Kasumi-1 (cell line): ENCODE measurements at places on chromosomes 2 and 18.
A peak's percentile ranks its signal among the peaks of the same experiment; 100 is the strongest.

DNA sequence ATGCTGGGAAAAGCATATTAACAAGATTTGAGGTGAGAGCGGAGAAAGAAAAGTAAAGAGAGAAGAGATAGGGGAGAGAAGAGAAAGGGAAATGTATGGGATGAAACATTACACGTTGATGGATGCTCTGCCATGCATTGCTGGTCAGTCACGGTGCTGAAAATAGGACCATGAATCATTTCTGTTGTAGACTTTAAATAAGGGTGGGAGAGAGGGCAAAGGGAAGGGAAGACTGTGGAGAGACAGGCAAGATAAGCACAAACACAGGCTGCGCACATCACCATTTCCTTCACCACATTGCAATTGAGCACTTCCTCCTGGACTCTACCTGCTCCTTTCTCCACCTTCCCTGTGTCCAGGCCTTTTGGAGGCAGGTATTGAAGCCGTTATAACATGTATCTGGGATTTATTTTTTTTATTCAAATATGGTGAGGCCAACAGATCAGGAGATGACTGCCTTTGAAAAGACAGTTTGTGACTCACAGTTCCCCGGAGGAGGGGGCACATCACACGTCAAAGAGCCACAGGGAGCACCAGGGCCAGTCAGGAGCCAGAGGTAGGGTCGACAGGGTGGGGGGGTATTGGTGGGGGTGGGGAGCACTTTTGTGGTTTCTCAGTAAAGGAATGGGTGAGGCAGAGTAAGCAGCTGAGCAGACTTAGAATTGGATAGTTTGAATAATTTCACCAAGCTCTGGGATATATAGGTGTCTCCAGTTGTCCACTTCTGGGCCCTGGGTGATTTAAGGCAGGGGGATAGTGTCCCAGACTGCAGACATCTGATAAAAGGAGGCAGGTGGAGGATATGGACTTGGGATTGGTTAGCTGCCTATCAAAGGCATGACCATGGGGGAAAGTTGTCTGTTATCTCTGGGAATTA is 372.8 kb upstream of the ST6GAL2 start:
- DNase-seq = no peak

DNA sequence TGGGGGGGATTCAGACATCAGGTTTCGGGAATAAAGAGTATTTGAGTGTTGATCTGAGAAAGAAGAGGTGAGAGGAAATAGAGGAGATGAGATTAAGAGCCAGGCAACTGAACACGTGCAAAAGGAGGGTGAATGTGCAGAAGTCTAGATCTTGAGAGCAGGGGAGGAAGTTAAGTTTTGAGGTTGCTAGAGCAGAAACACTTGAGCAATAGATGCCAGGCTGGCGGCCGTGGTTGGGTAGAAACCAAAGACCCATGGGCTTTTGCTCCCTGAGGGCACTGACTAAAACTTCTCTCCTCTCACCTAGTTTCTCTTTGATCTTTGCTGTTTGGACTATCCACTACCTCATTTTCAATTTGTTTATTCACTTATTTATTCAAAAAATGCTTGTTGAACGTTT is 116.0 kb downstream of the CDC42EP3 start:
- peak; percentile 90 for DNase-seq

- DNase-seq = no peak
These were observed 912.7 kb downstream of the CPS1 start for GRCh38 chr2:211468877-211469663.

DNA sequence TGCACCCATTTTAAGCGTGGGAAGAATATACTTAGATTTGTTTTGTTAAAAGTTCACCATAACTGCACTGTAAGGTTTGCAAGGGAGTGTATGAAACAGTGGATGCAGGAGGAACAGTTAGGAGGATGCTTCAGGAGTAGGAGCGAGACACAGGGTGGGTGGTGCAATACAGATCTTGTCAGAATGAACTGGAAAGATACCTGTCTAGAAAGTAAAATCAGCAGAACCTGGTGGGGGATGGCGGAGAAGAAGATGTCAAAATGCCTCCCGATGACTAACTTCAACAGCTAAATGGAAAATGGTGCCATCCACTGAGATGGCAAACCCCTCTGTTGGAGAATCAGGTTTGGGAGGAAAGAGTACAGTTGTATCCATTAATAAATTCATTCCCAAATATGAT is 18.2 kb downstream of the LANCL1 start:
- DNase-seq = no peak

GRCh38 chr2:204665771-204666170 is 120.5 kb downstream of the PARD3B start:
- no peak for DNase-seq

DNA sequence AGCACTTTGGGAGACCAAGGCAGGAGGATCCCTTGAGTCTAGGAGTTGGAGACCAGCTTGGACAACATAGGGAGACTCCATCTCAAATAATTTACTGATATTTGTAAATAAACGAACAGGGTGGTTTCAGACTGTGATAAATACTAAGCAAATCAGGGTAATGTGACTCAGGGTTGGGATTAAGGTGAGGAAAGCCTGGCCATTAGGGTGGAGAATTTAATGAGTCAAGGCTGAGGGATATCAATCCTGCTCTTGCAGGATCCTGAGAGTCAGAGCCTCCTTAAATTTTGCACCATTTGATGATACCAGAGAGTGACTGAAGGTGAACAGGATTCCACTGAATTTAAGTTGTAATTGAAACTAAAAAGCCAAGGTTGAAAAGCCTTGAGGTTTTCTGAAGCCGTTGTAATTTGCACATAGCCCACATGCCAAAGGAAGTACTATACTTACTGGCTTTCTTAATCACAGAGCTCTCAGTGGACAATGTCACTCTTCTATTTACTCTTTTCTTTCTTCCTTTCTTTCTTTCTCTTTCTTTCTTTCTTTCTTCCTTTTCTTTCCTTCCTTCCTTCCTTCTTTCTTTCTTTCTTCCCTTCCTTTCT is 28.6 kb upstream of the AP1S3 start:
- no peak for DNase-seq

- no peak for DNase-seq
These were observed 58.2 kb upstream of the ST6GAL2 start for GRCh38 chr2:106944215-106944614.

DNA sequence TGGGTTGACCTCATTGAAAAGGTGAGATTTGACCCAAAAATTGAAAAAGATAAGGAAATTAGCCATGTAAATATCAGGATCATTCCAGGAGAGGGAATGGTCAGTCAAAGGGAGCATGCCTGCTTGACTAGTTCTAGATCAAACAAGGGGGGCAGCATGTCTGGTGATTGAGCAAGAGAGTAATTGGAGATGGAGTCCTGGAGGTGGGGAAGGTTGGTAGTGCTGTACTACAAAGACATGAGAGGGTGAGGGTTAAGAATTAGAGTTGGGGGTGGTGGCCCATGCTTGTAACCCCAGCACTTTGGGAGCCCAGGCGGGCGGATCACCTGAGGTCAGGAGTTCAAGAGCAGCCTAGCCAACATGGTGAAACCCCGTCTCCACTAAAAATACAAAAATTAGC is 2.0 kb downstream of the MRPL30 start:
- no peak for DNase-seq

GRCh38 chr18:63368611-63369010 is 1.6 kb upstream of the KDSR start:
- no peak for DNase-seq

GRCh38 chr2:238097988-238098871 is 1.9 kb upstream of the ESPNL start:
- DNase-seq = no peak

GRCh38 chr2:143473216-143473615 is 344.0 kb downstream of the ARHGAP15 start:
- no peak for DNase-seq

GRCh38 chr2:10091182-10091888 is 11.1 kb upstream of the CYS1 start:
- DNase-seq = peak; percentile 54

DNA sequence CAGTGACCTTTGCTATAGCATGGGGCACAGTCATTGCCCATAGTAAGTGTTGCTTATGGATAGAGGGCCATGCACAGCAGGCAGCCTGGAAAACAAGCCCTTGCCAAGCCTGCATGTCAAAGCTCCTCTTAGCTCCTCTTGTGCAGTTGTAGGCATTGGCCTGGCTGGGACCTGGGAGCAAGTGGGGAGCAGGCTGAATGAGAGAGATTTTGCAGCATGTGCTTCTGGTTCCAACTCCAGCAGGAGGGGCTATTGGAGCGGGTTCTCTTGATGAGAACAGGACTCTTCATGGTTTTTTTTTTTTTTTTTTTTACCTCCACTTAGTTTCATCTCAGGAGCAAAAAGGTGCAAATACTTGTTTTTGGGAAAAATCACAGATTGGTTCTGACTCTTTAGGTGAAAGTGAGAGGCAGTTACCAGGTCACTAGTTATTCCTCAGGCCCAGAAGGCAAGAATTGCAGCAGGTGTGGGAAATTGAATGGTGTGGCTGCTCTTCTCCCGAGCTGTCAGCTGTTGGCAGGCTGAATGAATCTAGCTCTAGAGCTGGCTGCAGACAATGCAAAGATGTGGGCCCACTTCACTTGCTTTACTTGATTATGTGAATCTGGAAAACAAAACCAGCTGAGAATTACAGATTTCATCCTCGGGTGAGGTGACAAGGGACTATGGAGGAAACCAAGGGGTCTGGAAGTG is 95.9 kb downstream of the MAP4K4 start:
- no peak for DNase-seq

DNA sequence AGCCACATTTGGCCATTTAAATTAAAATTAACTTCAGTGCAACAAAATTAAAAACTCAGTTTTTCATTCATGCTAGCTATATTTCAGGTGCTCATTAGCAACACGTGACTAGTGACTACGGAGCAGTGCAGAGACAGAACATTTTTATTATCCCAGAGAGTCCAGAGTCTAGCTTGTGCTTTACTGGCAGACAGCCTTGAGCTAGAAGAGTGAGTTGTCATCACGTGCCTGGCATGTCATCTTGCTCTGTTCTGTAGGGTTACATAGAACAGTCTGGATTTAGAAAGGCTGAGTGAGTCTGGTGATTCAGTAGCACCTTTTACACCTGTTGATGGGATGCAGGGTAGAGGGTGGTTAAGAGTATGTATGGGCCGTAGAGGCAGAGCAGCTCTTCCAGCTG is 136.9 kb upstream of the IL1R2 start:
- no peak for DNase-seq

DNA sequence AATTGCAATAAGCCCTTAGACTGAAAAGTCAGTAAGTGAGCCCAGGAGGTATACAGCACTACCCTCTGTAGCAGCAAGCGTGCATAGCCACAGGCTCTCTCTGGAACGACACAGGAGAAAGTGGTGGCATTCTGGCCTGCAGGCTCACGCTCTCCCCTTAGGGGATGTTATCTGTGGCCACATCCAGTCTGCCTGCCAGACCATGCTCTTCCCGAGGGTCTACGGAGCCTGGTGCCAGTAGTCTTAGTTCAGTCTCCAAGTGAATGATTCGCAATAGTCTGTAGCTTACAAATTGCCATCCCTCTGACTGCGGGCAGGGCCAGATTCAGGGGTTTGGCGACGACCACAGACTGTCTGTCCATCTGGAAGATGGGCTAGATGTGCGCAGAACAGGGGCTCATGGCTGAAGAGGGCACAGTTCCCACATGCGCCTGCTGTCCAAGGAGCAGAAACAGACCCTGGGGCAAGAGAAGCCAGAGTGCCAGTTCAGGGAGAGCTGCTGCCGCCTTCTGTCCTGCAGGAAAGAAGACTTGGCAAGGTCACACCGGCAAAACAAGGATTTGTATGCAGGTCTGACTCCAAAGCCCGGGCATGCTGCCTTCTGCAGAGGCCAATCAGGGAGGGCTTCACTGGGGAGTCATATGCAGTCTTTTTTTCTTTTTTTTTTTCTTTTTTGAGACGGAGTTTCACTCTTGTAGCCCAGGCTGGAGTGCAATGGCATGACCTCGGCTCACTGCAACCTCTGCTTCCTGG is 3.5 kb upstream of the KLF11 start:
- DNase-seq = no peak

DNA sequence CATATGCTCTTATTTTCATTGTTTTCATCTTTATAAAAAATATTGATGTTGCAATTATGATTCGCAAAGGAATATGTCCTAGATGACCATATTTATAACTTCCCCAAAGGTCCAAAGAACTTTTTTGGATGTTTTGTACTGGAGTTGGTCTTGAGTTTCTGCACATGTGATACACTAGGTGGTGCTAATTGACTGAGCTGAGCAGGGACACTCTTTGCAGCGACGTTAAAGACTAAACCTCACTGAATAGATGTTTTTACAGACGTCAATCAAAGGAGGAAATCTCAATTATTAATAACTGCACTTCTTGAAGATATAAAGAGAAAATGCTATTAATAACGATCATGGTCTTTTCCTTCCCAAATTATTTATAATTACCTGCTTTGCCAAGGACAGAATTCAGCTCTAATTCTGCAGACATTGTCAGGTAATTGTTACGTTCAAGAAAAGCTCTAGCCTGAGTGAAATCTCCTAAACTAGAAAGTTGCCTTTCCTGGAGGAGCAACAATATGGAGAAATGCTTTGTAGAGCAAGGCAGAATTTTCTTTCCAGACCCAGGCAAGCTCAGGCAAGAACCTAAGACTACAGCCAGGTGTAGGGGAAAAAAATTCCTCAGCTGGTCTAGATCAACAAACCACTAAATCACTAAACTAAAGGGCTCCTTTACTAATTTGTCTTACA is 119.3 kb upstream of the RBBP8 start:
- peak; percentile 54 for DNase-seq

DNA sequence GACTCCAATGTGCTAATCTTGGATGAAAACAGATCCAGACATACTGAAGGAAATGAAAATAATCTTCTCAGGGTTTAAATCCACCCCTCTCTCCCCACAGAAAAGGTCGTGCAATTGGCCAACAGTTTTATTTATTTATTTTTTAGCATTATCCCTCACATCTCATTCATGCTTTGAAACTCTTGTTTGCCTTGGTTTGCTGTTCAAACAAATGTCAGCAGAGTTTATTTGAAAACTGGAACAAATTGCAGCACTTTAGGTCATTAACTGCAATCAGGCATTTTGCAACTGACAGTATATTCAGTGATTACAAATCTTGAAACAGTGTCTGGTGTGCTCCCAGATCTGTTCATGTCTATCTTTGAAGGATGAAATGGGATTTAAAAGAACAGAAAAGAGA is 220.6 kb downstream of the SLC4A10 start:
- DNase-seq = no peak

DNA sequence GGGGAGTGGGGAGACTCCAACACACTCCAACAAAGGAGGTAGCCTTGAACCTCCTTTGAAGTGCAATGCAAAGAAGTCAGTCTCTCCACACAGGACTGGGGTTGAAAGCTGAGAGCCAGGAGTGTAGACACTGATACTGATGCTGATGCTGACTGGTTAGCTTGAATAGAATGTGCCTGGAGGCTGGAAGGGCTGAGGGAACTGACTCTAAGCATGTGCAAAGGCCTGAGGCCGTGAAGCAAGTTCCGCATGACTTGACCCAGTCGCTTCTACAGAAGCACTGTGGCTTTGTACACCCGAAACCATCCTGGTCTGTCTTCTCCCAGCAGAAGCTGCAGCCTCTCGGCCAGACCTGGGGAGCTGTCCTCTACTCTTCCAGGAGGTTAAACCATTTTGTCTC is 10.4 kb downstream of the FOXI3 start:
- no peak for DNase-seq

- no peak for DNase-seq
These were observed 59.1 kb downstream of the GREB1 start for GRCh38 chr2:11592671-11593574.
